Muscle of leg (tissue), 16 donors: ENCODE measurements at places on chromosomes 3 and 15. TPM values are rescaled to one million over a fixed set of nuclear protein-coding genes. Genes with fewer than 3 reads are reported as not detected.

The CKMT1A gene
- not detected for total RNA-seq

The ATP6V1A gene
- 20.3 TPM for total RNA-seq

GRCh38 chr3:73296859-73297258 lies 235.4 kb downstream of the EBLN2 start:
- DNase-seq, result no peak

GRCh38 chr15:95793231-95793630 lies 537.3 kb upstream of the NR2F2 start:
- DNase-seq, result no peak

- DNase-seq, result no peak
Measured at GRCh38 chr3:89847955-89848354, 740.5 kb downstream of the EPHA3 start.

DNA sequence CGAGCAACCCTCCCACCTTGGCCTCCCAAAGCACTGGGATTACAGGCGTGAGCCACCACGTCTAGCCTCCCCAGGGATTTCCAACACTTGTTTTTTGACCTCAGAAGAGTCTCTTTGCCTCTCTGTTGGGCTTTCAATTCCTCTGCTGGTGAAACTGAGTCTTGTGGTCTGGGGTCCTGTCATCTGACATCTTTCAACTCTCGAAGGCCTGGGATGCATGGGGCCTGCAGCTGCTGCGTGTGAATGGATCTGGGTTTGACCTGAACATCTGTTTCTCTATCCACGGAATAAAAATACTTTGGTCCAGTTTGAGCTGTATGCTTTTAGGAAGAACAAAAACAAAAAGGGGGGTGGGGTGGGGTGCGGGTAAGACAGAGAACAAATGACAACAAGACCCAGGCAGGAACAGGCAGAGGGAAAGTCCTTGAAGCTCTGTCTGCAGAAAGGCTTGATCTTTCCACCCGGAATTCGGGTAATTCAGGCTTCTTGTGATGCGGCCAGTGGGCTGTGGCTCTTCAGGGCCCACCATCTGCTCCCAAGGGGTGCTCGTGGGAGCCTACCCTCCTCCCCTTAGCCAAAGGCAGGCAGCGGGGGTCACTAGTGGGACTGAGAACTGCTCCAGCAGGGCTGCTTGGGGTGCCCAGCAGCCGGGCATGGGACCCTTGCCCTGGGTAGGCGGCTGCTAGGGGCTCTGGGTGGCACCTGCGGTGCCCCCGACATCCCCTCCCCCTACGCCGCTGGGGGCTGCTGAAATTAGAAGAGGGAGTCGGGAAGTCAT lies 71.5 kb downstream of the SLC12A8 start:
- DNase-seq, result no peak
